ENCODE measurements at places on chromosomes 12 and 14.

- DNase-seq: no peak
- H3K27ac ChIP-seq: peak overlapping the region; percentile 99
- no peaks in the 10 kb centered on the region for H3K27me3 ChIP-seq
- no peaks in the 10 kb centered on the region for H3K36me3 ChIP-seq
- H3K4me1 ChIP-seq: peaks cover 62% of the 10 kb centered on the region
Measured at GRCh38 chr14:73760598-73761586, 46.7 kb upstream of the PNMA1 start.

GRCh38 chr12:66885115-66885875 is 206.4 kb upstream of the GRIP1 start:
- H3K4me3 ChIP-seq: no peak overlapping the region
- no peaks in the 10 kb centered on the region for H3K27me3 ChIP-seq
- H3K27ac ChIP-seq: no peak overlapping the region
- H3K4me1 ChIP-seq: no peaks in the 10 kb centered on the region
- no peak for DNase-seq
- H3K36me3 ChIP-seq: no peaks in the 10 kb centered on the region

DNA sequence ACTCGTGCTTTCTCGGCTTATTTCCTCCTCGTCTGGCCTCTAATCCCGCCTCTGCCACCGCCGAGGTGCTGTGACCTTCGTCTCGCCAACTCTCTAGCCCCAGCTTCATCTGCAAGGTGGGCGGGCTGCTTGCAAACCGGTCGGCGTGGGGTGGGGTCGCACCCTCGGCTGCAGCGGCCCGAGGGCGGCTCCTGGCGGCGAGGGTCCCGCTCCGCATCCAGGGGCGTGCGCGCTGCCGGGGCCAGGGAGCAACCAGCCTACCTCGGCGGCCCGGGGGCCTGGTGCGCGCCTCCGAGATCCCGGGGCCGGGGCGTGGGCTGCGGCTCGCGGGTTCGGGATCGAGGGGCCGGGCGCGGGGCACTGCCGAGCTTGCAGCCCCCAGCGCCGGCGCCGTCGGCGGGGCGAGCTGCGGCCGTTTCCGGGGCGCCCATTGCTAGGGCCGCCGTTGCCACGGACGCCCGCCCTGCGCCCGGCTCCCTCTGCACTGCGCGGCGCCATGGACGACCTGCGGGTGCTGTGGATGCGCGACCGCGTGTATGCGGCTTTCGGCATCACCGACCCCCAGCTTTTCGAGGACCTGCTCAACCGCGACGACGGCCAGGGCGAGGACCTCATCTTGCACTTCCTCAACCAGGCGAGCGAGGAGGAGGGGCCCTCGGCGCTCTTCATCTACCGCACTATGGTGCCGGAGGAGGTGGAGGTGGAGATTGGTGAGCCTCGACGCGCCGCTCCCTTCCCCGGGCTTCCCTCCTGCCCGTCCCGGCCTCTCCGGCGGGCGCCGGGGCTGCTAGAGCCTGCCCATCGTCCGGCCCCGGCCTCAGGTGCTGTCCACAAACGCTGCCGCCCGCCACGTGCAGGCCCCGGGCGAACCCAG is at the start of gene DNAH10:
DNAH10 (plus strand) TSS at position 461 of the 874 bp plus-strand sequence; CDS start at position 497, 36 bp downstream.
- H3K36me3 ChIP-seq: no peaks in the 10 kb centered on the region
- peak; percentile 54 for DNase-seq
- H3K27me3 ChIP-seq: no peaks in the 10 kb centered on the region
- no peaks in the 10 kb centered on the region for H3K4me1 ChIP-seq
- peak within 1 kb of the TSS; percentile 14 for H3K27ac ChIP-seq

- peak; percentile 45 for DNase-seq
- H3K4me1 ChIP-seq: peaks cover 3% of the 10 kb centered on the region
- H3K27ac ChIP-seq: peak overlapping the region; percentile 69
- no peak overlapping the region for H3K4me3 ChIP-seq
- H3K27me3 ChIP-seq: no peaks in the 10 kb centered on the region
Measured at GRCh38 chr12:144650-145284, 69.2 kb downstream of the SLC6A12 start.

- H3K27me3 ChIP-seq: no peaks in the 10 kb centered on the region
- H3K4me3 ChIP-seq: no peak overlapping the region
- peak overlapping the region; percentile 58 for H3K27ac ChIP-seq
- no peak for DNase-seq
Measured at GRCh38 chr14:69673104-69673503, 61.7 kb downstream of the SUSD6 start.

Measured in colonic mucosa (tissue), 4 donors.